HEK293T (cell line): ENCODE measurements at places on chromosomes 7 and 10.

- DNase-seq: no peak
Observed at GRCh38 chr10:9015005-9015404, 960.5 kb downstream of the GATA3 start.

DNA sequence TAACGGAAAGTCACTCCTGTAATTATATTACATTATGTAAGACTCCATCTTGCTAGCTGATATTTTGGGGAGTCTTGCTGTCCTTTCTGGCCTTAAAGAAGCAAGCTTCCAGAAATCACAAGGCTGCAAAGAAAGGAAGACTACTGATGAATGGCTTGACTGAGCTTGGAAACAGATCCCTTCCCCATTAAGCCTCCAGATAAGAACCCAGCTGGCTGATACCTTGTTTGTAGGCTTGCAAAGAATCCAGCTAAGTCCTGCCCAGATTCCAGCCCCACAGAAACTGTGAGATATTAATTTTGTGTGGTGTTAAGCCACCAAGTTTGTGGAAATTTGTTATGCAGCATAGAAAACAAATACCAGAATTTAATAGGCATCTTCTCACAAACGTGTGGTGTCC is 49.9 kb upstream of the TMEM106B start:
- no peak for DNase-seq

DNA sequence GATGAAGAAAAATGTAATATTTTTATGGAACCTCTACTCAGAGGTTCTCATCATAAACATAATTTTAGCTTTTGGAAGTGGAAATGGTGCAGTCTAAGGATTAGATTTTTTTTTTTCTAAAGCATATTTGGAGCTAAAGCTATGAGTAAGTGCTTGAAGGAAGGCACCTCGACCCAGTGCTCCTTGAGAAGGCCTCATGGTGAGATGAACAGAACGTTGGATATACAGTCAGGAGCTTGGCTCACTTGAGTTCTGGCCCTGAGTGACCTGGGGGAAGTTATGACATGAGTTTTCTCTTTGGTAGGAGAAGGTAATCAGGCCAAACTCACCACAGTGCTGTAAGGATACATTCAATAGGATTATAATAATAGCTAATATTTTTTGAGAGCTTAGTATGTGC is 163.3 kb downstream of the JCAD start:
- no peak for DNase-seq

GRCh38 chr10:127850944-127851343 is 41.8 kb downstream of the CLRN3 start:
- DNase-seq: no peak

- no peak for DNase-seq
Observed at GRCh38 chr10:5628451-5629302, 37.7 kb downstream of the ASB13 start.
